NCI-H1105 treated with DMSO at 0.1 percent for 48 hours (cell line): ENCODE measurements at places on chromosomes 3 and 15.

DNA sequence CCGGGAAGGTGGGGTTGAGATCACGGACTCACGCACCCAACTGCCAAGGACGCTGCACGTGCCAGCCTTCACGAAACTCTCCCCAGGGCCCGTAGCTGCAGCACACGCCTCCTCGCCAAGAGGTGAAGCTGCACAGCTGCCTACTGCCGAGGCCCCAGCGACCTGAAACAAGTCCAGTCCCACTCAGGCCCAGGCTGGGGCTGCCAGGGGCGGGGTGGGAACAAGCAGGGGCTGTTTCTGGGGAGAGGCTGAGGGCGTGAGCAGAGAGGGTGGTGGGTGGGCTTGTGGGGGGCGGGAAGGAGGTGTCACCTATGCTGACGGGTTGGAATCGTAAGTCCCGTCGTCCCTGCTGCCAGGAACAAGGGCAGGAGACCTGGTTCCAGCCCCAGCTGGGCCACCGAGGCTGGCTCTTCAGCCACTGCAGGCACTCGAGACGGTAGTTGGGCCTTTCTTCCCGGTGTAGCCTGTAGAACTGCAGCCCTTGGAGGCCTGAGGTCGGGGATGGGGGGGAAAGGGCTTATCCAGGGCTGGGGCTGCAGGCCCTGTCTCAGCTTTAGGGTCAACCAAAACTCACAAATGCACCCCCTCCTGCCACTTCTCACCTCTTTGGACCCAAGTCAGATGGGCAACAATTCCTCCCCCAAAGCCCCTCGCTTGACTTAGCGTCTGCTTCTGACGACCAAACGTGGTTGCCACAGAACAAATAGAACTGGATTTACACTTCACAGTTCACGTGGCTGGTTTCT lies 44.4 kb downstream of the MUC20 start:
- DNase-seq: no peak

- no peak for DNase-seq
Measured at GRCh38 chr3:76684946-76685345, 355.0 kb upstream of the ROBO2 start.

DNA sequence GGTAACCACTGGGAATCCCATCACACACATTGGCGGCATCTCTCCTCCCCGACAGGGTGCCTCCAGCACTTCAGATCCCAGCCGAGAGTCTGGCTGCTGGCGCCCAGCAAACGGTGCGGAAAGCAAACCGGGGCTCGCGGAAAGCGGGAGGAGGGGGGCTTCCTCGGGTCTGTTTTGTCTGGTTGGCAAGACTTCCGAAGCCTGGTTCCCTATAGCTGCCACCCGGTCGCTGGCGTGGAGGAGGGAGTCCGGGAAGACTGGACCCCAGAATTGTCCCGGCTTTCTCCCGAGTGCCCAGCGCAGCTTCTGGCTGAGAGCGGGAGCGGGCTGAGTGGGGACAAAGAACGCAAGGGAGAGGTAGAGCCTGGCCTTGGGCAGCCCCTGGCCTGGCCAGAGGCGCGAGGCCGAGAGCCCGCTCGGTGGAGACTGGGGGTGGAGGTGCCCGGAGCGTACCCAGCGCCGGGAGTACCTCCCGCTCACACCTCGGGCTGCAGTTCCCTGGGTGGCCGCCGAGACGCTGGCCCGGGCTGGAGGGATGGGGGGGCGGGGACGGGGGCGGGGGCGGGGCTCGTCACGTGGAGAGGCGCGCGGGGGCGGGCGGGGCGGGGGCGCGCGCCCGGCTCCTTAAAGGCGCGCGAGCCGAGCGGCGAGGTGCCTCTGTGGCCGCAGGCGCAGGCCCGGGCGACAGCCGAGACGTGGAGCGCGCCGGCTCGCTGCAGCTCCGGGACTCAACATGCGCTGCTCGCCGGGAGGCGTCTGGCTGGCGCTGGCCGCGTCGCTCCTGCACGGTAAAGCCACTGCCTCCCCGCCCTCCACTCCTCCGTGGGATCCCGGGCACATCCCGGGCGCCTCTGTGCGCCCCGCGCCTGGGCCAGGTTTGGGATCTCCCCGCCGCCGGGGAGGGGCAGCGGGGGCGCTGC lies at the start of gene CHRNA7:
CHRNA7 (plus strand) TSS at position 654 of the 920 bp plus-strand sequence; CDS start at position 734, 80 bp downstream.
- DNase-seq: peak; percentile 53

DNA sequence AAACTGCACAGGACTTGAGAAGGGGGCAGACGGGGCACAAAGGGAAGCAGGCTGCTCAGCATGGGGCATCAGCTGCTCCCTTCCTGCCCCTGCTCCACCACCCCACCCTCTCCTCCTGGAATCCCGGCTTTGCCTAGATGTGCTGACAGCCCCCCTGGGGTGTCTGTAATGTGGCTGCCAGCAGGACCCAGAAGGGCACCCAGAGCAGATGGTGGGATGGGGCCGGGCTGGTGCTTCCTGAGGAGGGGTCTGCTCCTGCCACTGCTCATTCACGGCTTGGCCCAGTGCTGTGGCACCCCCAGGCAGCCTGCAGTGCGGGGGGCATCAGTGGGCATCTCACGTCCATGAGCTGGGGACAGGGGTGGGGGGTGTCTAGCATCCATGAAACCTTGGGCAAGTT lies 10.2 kb downstream of the H1-8 start:
- DNase-seq: no peak

DNA sequence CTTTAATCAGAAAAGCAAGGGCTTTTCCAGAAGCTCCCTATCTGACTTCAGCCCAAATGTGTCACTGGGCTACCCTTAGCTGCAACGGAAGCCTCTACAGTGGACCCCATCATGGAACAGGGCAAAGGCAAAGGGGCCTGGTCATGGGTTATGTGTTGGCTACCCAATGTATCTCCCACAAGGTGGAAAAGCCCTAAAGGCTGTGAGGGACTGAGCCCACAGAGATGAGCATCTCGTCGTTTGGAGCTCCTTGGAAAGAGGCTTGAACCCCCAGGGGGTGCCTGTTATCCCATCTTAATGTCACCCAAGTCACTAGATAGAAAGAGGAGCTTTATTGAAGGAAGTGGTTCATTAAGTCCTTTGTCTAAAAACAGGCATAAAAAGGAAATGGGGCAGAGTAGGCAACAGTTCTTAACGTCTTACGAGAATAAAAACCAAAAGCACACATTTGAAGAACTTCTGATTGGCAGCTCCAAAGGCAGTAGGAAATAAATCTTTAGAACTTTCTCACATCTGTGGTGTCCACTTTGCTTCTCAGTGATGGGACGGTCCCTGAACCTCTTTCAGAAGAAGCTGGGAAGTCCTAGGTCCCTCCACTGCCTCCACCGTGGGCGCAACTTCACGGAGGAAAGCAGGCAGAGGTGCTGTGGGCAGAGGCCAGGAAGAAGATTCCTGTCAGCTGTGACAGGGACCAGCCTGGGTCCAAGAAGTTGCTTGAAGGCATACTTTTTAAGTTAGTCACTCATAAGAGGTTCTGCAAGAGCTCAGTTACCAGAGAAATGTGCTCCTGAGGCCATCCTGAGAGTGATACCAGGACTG lies 93.7 kb downstream of the MYLK start:
- DNase-seq: no peak

DNA sequence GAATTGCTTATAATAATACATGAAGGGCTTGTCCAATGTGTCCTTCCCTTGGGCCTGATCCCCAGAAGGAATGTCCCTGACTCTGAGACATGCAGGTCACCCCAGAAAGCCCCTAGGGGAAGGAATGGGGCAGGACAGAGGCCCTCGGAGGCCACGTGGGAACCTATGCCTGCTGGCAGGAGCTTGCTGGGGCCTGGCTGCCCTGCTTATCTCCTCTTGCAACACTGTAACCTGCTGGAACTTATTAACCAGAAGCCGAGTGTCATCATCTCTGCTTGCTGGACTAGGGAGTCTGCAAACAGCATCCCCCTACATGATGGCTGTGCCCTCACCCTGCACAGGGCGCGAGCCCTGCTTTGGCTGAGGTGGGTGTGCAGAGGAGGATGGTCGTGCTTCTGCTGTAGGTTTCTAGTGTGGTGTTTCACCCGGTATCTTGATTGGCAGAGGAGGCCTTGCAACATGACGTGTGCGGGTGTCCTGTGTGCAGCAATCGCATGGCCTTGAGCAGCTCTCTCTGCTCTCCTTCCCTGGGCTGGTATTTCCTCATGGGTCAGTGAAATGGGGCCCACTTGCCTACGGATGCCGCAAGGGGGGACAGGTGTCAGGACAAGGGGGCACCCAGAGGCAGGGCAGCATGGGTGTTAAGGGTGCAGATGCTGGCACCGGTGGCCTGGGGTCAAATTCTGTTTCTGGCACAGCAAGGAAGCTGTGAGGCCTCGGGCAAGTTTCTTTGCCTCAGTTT lies 5.0 kb downstream of the CHST13 start:
- no peak for DNase-seq

DNA sequence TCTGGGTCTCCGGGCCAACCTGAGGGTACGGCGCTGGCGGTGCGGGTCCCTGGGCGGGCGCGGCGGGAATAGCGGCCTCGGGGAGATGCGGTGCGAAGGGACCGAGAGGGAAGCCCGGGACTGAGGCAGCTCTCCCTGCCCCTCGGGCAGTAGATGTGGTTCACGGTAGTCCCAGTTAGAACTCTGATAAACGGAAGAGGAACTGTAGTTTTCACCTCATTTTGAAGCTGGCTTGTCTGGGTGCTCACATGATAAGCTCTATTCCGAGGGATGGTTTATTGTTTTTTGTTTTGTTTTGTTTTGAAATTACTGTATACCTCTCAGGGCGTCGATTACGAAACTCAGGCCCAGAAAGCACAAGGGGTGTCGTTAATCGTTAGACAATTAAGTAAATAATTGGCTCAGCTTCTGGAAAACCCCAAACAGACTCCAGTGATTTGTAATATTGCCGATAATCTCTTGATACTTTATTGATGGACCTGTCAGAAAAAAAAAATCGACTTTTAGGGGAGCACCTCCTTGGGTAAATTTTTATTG lies 413 bp downstream of the NUSAP1 start:
- DNase-seq: peak; percentile 59

GRCh38 chr15:80179025-80179759 lies 26.4 kb downstream of the FAH start:
- DNase-seq: no peak

- DNase-seq: no peak
Measured at GRCh38 chr3:11643201-11643603, 513 bp downstream of the VGLL4 start.

DNA sequence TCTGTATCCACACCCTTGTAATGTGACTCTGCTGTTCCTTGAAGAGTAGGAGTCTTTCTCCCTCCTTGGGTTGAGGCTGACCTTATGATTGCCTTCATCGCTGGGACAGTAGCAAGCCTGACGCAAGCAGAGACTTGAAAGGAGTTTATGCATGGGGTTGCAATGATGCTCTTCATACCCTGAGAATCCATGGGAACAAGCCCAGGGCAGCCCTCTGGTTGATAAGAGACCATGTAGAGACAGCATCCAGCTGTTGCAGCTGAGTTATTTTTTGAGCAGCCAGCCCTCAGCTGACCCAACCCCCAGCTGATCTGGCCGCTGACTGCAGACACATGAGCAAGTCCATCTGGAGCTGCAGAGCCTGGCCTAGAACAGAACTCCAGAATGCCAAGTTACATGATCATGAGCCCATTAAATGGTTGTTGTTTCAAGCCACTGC lies 60.6 kb upstream of the ARNT2 start:
- no peak for DNase-seq

- no peak for DNase-seq
Measured at GRCh38 chr3:4972652-4973643, 6.3 kb upstream of the BHLHE40 start.

GRCh38 chr15:95025924-95026728 lies 794.8 kb downstream of the MCTP2 start:
- DNase-seq: peak; percentile 9

DNA sequence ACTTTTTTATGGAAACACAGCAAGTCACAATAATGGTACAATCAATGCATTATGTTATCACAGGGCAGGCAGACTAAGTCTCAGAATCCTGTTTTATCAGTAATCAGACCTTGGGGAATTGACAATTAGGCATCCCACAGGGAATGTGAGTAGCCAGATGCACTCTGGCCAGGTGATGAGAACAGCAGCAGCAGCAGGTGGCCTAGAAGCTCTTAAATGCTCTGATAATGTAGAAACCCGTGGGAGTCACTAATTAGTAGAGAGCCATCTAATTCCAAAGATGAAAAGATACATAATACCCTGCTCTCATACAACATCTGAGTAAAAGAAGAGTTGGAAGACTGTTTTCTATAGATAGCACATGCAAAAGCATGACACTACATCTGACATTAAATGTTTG lies 12.6 kb downstream of the CEP152 start:
- peak; percentile 92 for DNase-seq

DNA sequence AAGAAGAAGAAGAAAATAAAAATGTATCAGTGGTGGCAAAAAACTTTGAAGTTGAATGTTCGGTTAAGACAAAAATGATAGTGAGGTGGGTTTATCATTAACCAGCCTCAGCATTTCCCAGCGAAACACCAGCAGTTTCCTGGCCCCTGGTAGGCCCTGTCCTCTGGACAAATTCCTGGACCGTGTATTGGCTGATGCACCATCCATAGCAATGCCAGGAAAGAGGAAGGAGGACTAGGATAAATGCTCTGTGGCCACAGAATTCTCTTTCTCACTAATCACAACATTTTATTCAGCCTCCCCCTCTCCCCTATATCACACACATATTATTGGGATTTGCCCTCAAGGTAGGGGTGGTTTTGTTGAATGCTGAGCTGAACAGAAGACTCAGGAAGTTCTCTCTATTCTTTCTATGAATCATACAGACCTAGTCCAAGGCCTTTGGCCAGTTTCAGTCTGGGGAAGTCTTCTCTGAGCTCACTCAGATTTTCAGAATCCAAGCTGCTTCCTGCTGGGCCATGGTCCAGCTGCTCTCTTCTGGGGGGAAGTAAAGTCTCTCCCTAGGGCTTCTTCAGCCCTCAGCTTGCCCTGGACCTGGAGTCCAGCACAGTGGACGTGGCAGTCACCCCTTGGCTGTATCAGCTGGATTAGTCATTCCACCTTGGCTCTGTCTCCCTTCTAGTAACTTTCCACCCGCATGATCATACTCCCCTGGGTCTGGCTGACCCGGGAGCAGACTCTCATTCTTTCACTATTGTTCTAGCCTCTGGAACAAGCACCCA lies 27.6 kb downstream of the SLC28A1 start:
- DNase-seq: no peak

GRCh38 chr3:143910756-143911155 lies 60.9 kb upstream of the DIPK2A start:
- DNase-seq: peak; percentile 33
